ENCODE measurements at places on chromosomes 1 and 21. TPM values are rescaled to one million over a fixed set of nuclear protein-coding genes. Genes with fewer than 3 reads are reported as not detected.

Gene HPCAL4
- not detected for total RNA-seq

Gene IL10
- 0.63 TPM for total RNA-seq

Gene DNMT3L
- total RNA-seq: not detected

Gene ANGPTL1
- not detected for total RNA-seq

Gene AKT3
- total RNA-seq: 14.3 TPM

Gene AMY1C
- total RNA-seq: not detected

Measured in mesangial cell (primary cell).